ENCODE measurements at places on chromosomes 13 and 19.

GRCh38 chr19:45355402-45355801 lies 14.9 kb downstream of the KLC3 start:
- DNase-seq: no peak

DNA sequence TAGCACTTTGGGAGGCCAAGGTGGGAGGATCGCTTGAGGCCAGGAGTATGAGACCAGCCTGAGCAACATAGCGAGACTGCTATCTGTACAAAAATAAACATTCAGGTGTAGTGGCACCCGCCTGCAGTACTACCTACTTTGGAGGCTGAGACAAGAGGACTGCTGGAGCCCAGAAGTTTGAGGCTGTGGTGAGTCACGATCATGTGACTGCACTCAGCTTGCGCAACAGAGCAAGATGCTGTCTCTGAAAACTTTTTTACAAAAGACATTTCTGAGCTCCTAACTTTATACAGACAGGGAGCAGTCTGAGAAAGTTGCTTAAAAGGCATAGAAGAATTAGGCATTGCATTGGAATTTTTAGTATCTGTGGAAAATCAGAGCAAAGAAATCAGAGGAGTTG lies 10.4 kb upstream of the TBC1D4 start:
- no peak for DNase-seq

GRCh38 chr13:90760639-90761038 lies 586.8 kb upstream of the MIR17HG start:
- no peak for DNase-seq

DNA sequence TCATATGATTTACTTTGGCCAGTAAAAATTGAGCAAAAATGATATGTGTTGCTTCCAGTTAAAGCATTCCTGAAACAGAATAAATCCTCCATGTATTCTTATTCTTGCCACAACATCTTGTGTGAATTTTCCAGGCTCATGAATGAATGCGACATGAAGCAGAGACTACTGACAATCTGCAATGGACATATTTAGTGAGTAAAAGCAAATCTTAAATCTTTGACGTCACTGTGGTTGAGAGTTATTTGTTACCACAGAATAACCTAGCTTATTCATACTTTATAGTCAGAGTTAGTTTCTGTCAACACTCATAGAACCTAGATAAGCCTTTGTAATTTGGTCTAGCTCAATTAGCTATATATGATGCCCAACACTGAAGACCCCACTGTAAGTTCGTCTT lies 1443.1 kb downstream of the PCDH9 start:
- DNase-seq: no peak

DNA sequence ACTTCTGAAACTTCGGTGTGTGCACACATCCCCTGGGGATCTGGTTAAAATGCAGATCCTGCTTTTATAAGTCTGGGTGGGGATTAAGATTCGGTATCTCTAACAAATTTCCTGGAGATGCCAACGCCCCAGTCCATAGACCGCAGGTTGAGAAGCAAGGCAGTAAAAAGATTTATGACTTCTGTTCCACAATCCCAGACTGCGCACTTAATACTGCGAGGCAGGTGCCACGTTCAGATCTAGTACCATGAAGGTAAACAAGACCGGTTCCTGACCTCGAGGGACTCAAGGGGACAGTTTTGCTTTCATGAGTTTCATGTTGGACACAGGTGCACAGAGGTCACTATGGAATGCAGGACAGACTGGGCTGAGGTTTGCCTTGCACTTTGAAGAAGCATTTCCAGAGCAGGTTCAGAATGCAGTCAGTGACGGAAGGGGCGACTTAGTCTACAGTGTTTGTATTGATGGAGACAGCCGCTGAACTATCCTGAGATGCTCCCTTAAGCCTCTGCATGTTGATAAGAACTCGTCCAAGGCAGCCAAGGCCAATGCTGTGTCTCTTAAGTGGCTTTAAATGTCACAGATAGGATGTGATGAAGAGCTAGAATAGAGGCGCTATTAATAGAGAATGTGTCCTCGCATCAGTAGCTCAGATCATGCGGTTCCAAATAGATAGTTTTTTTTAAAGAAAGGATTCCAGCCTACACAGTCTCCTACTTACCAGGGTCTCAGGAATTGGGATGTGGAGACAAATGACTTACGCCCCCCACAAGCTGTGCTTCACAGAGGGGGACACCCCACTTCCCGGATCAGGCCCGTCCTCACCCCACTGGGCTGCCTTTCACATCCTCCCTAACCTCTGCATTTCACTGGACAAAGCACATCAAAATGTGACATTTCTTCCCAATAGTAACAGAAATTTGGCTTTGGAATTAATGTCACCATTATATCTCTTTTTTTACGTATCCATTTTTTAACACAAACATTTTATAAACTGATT lies 97.1 kb upstream of the IRS2 start:
- DNase-seq: no peak

- DNase-seq: no peak
Observed at GRCh38 chr13:90839061-90839460, 508.4 kb upstream of the MIR17HG start.

- DNase-seq: no peak
Observed at GRCh38 chr13:36084131-36084530, 47.1 kb downstream of the DCLK1 start.

- DNase-seq: no peak
Observed at GRCh38 chr19:19427944-19428343, 22.5 kb downstream of the GATAD2A start.

GRCh38 chr13:39910833-39911232 lies 255.4 kb downstream of the COG6 start:
- no peak for DNase-seq

DNA sequence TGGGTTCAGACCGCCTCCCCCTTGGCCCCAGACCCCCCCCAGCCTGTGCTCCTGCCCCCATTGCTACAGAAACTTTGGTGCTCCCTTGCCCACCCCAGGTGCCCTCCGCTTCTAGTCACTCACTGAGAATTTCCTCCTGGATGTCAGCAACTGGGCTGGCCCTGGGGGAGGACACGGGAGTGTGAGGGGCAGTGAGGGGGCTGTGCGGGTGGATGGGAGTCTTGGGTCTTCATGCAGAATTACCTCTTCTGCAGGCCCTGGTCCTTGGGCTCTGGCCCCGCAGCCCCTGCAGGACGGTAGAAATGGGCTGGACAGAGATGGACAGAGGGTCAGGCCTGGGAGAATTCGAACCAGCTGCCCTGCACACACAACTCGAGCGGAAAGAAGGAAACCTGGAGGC lies 4.8 kb downstream of the LILRB5 start:
- no peak for DNase-seq

DNA sequence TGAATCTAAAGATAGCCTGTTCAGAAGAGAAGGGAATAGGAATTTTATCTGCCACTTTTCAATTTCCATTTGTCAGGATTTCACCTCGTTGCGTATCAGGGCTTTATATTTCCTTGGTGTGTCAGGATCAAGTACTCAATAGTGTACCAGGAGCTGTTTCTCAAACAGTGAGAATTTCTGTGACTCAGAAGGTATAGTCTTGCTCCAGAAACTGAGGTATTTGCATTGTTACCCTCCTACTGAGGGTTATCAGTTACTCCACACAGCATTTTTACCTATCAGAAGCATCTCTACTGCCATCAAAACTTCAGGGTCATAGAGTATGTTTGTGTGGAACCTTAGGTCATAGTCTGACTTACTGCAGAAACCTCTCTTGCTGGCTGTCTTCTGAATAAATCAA lies 271.7 kb upstream of the EDNRB start:
- no peak for DNase-seq

DNA sequence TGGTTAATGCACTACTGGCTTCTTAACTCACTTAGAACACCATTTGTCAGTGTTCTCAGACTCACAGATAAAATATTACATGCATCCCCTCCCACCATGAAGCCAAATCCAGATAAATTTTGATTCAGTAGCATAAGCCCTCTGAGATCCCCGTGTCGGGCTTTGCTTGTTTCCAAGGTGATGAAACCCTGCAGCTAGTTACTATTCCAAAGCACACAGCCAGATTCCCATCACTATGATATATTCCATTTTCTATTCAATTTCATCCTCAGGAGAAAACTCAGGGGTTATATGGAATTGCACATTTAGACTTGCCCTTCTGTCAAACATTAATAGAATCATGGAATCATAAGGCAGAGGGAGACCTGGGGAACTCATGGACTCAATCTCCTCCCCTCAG lies 9.4 kb upstream of the FAM124A start:
- DNase-seq: no peak

DNA sequence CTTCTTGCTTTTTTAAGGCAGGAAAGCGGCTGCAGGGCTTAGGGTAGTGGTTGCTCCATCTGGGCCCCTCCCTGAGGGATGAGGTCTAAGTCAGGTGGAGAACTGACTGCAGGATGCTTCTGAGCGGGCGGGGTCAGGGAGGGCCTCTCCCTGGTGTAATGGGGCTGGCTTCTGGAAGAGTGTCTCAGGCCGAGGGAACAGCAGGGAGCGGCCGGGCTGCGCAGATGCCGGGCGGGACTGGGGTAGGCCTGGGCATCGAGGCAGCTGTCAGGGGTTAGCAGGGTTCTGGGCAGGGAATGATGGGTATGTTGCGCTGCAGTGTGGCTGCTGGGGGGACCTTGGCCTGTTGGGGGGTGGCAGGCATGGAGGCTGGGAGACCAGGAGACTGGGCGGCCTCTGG lies 2.7 kb downstream of the FAM174C start:
- DNase-seq: no peak
